ENCODE measurements at places on chromosomes 4 and X.
A peak's percentile ranks its signal among the peaks of the same experiment; 100 is the strongest.

GRCh38 chrX:40446921-40447320 is 133.8 kb upstream of the ATP6AP2 start:
- no peak for DNase-seq

DNA sequence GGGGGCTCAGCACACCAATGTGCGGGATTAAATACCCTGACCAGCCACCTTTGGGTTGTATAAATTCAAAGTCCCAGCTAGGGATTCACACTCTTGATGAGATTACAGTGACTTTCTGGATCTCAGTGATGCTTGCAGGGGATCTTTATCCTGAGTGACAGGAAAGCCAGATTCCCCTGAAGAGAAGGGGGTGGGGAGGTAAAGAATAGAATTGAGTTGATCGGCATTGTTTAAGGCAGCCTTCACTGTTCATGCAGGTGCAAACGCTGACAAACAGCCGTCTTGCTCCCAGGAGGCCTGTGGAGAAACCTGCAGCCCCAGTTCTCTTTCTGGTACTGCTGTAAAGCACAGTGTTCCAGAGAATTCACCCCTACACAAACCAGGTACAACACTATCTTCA is 19.0 kb downstream of the CXXC4 start:
- no peak for DNase-seq

DNA sequence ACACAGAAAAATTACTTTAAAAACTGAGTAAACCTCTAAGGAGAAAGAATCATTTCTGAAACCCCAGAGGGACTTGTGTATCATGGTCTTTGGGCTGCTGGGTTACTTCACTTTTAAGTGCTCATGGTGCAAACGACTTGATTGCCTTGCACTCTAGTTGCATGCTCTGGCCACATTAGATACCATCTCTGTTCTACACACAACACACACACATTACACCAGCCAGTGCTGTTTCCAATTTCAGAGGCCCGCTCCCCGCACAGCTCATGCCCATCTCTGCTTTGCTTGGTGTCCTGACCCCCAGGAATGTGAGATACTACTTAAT is 2.1 kb downstream of the PPP3CA start:
- no peak for DNase-seq

GRCh38 chrX:125762954-125763353 is 403.1 kb downstream of the DCAF12L2 start:
- DNase-seq: no peak

DNA sequence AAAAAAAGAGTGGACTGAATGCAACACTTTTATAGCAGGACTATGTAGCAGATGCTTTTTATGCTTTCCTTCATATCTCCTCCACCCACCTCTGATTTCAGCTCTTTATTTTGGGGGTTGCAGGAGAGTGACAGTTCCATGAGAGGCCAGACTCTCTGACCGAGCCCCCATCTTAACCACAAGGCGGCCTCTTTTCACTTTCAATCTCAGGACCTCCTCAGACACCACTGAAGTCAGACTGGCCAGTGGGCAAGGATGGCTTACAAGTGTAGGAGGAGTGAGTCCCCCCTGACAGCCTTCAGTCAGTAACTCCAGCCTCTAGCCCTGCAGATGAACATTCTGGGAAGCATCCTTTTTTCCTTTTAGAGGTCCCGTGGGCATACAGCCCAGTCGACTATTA is 140.8 kb downstream of the FRAS1 start:
- DNase-seq: no peak

DNA sequence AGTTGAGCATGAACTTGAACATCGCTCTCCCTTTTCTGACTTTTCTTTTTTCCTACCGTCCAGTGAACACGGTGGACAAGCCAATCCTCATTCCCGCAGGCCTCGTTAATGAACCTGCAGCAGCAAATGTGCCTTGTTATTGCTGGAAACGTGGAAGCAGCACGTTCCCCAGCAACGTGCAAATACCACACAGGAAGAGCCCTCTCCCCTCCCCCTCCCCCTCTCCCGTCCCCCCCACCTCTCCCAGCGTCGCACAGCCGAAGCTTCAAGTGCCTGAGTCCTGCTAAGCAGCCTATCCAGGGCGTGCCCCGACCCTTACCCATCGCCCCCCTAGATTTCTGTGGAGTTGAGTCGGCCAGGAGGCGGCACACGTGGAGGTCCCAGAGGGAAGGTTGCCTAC is 219.9 kb downstream of the BCOR start:
- DNase-seq: no peak

- no peak for DNase-seq
These were observed 20.0 kb downstream of the SH3KBP1 start for GRCh38 chrX:19867411-19867732.

GRCh38 chrX:108353452-108353851 is 84.8 kb downstream of the COL4A6 start:
- no peak for DNase-seq

DNA sequence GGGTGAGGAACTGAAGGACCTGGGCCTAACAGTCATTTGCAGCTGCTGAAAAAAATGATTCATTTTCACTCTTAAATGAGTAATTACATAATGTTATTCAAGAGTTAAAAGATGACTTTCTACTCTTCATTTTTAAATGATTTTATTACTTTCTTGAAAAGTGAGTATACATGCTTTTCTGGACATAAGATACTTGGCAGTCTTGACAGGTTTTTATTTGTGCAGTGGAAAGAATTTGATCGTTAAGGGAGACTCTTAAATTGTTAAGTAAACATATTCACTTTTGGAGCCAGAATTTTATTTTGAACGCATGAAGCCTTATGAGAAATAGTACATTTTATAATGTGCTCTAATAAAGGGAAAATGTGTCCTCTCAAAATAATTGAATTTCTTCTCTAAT is 245.7 kb downstream of the TENM3 start:
- DNase-seq: no peak

GRCh38 chrX:118187100-118187499 is 70.5 kb upstream of the KLHL13 start:
- no peak for DNase-seq

DNA sequence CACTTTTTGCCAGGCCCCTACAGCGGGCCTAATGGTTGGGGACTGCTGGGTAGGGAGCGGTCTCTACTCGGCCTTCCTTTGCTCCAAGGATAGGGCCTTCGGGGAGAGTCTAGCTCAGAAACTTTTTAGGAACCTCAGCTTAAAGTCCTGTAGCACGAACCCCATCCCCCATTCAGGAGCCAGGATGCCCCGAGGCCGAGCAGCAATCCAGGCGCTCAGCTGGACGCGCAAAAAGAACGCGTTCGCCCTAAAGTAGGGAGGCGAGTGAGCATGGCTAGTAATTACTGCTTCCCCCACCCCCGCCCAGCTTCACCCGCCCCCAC is 9.7 kb downstream of the POU4F2 start:
- no peak for DNase-seq

- DNase-seq: no peak
These were observed 109.0 kb upstream of the C1QTNF7 start for GRCh38 chr4:15318621-15319348.

GRCh38 chrX:20829665-20830491 is 544.3 kb upstream of the CNKSR2 start:
- DNase-seq: no peak

DNA sequence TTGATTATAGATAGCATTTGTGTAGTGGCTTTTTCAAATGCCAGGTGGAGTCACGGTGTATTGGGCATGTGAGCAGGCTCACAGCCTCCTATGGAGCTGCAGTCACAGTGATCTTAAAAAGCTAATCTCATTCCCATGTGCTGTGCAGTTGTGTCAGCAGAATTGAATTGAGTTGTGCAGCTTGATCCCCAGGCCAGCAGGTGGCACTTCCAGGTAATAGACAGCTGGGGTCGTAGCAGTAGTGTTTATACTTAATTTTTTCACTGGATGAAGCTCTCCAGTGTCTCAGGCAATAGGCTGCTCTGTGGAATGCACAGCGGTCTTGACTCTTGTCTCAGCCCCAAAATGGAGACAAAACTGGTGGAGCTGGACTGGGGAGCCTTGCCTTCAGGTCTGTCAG is 1028.1 kb downstream of the SH3BGRL start:
- no peak for DNase-seq

GRCh38 chr4:183392377-183392776 is 52.1 kb upstream of the CDKN2AIP start:
- DNase-seq: no peak

- peak; percentile 75 for DNase-seq
These were observed 1.8 kb downstream of the CPEB2 start for GRCh38 chr4:15003891-15004738.

DNA sequence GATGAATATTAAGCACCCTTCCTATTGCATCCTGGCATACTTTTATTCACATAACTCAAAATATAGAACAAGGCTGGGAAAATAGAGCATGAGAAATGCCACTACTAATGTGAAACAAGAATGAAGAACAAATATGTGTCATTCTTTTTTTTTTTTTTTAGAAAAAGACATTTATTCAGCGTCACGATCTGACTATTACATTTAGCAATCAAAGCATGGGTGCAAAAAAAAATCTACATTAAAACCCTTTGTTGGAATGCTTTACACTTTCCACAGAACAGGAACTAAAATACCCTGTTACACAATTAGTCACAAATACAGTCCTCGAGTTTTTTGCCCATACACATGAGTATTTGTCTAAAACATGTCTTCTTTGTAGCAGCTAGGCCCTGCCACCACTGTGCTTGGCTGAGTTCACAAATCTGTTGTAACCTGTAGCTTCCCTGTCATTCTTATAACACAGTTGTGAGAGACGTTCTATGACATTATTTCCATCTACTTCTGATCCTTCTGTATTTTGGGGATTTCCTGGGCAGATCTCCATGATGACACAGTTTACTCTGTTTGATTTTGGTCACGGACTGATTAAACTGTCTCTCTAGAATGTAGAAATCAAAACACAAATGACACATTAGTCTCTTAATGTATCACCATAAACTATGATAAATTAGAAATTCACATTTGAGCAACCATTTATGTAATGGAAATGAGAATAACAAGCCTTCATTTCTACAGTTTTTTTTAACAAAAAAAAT is 9.4 kb upstream of the TET2 start:
- no peak for DNase-seq

DNA sequence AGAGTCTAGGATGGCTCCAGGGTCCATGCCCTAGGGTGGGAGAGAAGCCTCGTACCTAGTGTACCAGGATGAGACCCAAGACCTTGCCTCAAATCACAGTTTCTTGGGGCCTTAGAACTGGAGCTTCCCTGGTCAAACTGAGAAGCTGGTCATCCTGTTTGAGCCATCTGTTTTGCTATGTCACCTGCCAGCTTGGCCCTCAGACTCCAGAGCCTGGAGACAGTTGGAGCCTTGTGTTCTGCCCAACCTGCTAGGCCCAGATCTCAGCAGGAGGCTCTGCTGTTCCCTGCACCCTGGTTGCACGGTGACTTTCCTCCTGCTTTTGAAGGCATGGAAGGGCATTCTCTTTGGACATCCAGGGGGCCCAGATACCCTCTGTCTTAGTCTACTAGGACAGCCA is 206.3 kb upstream of the ATP6AP2 start:
- DNase-seq: no peak

GRCh38 chr4:137705171-137705783 is 173.0 kb upstream of the PCDH18 start:
- DNase-seq: no peak

- no peak for DNase-seq
These were observed 129.0 kb downstream of the SPCS3 start for GRCh38 chr4:176448761-176449160.

All from coronary artery (tissue), 2 donors.